ENCODE measurements at places on chromosomes 3 and 15.

- DNase-seq, result no peak
These were observed 9.1 kb downstream of the AMOTL2 start for GRCh38 chr3:134364936-134365765.

DNA sequence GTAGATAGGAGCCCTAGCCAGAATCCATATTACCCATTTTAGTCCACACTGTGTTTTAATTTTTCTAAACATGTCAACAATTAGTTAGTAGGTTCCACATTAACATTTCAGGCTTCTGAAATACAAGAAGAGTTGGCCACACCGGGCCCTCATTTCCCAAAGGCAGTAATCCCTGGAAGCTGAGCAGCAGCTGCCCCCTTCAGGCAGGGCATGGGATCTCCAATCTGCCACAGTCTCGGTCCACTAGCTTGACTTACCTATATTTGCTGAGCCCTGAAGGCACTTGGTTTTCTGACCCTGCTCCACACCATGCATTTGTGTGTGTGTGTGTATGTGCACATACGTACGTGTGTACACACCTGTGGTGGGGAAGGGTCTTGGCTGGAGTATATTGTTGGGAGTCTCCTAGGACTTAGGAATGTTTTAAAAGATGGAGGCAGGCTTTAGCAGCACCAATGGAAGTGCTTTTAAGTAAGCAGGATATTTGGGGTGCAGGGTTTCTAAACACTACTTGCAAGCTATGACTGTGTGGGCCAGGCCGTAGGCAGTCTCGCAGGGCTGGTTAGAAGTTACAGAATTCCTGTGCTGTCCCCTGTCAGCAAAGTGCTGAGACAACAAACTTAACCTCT is 71.2 kb upstream of the SOX14 start:
- no peak for DNase-seq

GRCh38 chr3:168095611-168096209 is at the start of gene GOLIM4:
Gene GOLIM4, minus strand, starts transcription at chr3:168095924. Its CDS starts 639 bp downstream, at chr3:168095285.
- DNase-seq, result peak; percentile 51

GRCh38 chr3:142232340-142232739 is 7.0 kb upstream of the GK5 start:
- DNase-seq, result no peak

- DNase-seq, result no peak
These were observed 684 bp downstream of the SLTM start for GRCh38 chr15:58932710-58933280.

- DNase-seq, result no peak
These were observed 71.2 kb upstream of the WNT5A start for GRCh38 chr3:55558316-55558715.

- no peak for DNase-seq
These were observed 94.7 kb downstream of the DLG1 start for GRCh38 chr3:197203714-197204146.
